ENCODE measurements at places on chromosomes 1 and 21. TPM values are rescaled to one million over a fixed set of nuclear protein-coding genes. Genes with fewer than 3 reads are reported as not detected.

DNA sequence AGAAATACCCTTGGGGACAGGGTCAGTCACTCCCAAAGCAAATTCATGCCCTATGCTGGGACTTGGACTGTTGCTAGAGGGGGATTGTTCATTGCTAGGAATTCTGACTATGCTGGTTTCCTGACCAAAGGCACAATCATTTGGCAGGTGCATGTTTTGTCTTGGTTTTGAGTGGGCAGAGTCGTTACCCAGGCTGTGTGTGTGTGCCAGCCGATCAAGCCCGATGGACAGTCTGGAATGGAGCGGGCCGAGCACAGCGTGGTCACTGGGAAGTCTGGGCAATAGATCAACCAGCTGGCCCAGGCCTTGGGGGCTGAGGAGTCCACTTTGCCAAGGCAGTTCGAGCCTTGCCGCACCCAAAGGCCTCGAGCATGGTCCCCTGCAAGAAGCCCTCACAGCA, 60.9 kb downstream of the HTR6 start:
- DNase-seq, result no peak

GRCh38 chr1:64955097-64956009, 11.0 kb downstream of the JAK1 start:
- no peak for DNase-seq

DNA sequence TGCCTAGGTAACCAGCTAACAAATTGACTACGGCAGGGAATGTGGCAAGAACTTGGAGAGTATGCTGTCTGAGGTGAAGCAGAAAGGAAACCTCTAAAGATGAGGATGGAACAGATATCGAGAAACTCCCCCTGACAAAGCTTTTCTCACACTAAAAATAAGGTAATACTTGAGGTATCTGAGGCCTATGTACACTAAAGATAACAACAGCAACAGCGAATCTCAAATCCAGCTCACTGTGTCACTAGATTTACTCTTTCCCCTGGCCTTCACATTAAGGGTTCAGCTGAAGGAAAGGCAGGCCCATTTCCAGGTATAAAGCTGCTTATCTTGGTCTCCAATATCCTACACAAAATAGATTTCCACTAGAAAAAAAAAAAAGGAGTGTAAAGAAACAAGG, 518.0 kb downstream of the KCNT2 start:
- no peak for DNase-seq

GRCh38 chr1:64823691-64824476, 79.0 kb downstream of the RAVER2 start:
- peak; percentile 77 for DNase-seq

GRCh38 chr1:207844371-207844770, 66.6 kb downstream of the CD34 start:
- DNase-seq, result no peak

GRCh38 chr1:147242449-147243227, at the start of gene CHD1L:
TSS of gene CHD1L (plus strand) at chr1:147242684. CDS start at chr1:147242704, 20 bp downstream.
- DNase-seq, result peak; percentile 96

DNA sequence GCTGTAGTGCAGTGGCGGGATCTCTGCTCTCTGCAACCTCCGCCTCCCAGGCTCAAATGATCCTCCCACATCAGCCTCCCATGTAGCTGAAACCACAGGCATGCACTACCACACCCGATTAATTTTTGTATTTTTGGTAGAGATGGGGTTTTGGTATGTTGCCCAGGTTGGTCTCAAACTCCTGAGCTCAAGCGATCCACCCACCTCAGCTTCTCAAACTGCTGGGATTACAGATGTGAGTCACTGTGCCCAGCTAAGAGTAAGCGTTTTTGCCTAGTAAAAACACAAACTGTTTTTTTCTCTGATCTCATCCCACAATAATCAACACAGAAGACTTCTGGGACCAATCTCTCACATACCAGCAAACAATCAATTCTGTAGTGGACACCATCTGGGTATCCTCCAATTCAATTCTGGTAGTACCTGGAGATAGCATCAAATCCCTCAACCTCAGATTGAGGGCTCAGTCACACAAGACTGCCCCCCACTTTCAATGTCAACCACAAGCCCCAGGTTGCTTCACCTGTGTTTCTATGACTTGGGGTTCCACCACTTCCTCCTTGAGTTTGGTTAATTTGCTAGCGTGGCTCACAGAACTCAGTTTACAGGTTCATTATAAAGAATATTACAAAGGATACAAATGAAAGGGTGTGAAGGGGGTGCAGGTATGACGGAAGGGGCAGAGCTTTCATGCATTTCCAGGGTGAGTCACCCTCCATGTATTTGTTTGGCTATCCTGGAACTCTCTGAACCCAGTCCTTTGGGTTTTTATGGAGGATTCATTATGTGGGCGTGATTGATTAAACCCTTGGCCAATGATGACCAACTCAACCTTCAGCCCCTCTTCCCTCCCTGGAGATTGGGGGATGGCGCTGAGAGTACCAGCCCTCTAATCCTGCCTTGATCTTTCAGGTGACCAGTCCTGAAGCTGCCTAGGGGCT, 40.0 kb upstream of the RHOU start:
- DNase-seq, result no peak

DNA sequence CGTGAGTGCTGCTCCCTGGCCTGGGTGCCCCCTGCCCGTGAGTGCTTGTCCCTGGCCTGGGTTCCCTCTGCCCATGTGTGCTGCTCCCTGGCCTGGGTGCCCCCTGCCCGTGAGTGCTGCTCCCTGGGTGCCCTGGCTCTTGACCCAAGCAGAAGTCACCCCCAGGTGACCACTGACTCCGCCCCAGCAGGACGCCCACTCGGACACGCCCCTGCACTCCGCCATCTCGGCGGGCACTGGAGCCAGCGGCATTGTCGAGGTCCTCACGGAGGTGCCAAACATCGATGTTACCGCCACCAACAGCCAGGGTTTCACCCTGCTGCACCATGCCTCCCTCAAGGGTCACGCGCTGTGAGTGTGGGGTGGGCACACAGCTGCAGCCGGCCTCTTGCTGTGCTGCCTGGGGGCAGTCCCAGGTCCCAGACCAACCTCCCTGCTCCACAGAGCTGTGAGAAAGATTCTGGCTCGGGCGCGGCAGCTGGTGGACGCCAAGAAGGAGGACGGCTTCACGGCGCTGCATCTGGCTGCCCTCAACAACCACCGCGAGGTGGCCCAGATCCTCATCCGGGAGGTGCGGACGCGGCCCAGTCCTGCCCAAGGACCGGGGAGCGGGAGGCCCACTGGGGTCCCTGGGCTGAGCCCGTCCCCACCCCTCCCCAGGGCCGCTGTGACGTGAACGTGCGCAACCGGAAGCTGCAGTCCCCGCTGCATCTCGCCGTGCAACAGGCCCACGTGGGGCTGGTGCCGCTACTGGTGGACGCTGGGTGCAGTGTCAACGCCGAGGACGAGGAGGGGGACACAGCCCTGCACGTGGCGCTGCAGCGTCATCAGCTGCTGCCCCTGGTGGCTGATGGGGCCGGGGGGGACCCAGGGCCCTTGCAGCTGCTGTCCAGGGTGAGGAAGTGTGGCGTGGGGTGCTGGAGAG, 3.9 kb upstream of the MMP23B start:
- DNase-seq, result no peak

GRCh38 chr1:172377565-172377964, 42.9 kb upstream of the C1orf105 start:
- DNase-seq, result no peak

DNA sequence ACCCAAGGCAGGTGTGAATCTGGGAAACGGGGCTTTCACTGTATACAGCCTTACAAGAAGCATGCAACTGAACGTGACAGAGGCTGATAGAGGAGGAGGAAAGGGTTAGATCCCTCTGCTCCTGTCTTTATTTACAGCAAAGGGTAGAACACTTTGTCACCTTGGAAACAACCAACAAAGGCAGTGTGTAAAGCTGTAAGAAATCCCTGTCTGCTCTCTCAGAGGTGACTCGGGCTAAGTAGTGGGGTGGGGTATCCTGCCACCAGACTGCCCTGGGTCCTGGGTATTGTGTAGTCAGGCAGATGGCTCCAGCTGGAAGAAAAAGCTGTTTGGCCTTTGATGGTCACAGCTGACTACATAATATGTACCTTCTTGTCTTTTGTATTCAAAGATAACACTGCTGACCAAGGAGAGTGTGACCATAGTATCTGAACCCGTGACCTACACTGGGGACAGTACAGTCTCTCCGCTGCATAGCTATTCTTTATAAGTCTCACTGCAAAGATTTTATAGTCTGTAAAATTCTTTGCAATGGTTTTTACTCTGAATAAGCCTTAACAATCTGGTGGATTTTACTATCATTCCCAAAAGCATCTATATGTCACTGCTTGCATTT, 22.1 kb upstream of the POU2F1 start:
- DNase-seq, result no peak

DNA sequence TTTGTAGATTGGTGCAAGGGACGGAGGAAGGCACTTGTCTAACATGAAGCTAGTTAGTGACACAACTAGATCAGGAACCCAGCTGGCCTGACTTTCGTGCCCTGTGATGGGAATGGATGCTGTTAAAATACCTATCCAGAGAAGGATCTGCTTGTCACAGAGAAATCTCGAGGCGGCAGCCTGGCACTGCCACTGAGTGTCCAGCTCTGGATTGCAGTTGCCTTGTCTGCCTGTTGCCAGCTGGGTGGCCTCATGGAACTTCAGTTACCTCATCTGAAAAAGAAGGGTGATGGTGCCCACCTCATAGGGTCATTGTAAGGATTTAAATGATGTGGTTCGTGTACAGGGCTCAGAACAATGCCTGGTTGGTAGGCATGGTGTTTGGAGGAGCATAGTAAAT, 2.4 kb upstream of the PKP1 start:
- no peak for DNase-seq

- DNase-seq, result peak; percentile 37
Observed at GRCh38 chr1:244778344-244778743, 57.1 kb upstream of the COX20 start.

- peak; percentile 48 for DNase-seq
Observed at GRCh38 chr1:156480411-156481192, 20.0 kb downstream of the MEF2D start.

GRCh38 chr1:203126151-203126865, 1.2 kb upstream of the ADORA1 start:
- no peak for DNase-seq

DNA sequence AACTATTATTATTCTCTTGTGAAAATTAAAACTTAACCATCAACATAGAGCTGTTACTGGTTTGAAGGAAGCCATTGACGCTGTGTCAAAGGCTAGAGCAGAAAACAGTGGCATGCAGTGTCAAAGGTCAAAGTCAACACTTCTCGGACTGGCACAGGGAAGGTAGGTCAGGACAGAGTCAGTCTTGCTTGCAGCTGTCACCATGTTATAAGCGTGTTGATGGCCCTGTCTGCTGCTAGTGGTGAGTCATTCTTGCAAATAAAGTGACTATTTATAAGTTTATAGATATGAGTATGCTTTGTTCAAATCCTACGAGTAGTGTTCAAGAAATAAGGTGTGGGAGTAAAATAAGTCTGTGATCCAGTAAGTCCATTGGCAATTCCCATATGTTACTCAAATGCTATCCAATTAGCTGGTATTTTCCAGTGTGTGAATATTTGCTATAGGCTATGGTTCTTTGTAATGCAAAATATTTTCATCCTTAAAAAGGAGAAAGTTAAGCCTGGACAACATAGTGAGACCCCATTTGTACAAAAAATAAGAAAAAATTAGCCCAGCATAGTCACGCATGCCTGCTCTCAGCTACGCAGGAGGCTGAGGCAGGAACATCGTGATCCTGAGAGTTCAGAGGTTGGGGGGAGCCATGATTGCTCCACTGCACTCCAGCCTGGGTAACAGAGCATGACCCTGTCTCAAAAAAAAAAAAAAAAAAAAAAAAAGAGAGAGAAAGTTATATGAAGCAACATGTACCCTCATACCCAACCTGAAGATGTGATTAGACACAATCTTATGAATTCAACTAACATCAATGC, 26.3 kb upstream of the TINAGL1 start:
- DNase-seq, result no peak

- DNase-seq, result no peak
Observed at GRCh38 chr1:246254854-246255253, 252.2 kb downstream of the SMYD3 start.

DNA sequence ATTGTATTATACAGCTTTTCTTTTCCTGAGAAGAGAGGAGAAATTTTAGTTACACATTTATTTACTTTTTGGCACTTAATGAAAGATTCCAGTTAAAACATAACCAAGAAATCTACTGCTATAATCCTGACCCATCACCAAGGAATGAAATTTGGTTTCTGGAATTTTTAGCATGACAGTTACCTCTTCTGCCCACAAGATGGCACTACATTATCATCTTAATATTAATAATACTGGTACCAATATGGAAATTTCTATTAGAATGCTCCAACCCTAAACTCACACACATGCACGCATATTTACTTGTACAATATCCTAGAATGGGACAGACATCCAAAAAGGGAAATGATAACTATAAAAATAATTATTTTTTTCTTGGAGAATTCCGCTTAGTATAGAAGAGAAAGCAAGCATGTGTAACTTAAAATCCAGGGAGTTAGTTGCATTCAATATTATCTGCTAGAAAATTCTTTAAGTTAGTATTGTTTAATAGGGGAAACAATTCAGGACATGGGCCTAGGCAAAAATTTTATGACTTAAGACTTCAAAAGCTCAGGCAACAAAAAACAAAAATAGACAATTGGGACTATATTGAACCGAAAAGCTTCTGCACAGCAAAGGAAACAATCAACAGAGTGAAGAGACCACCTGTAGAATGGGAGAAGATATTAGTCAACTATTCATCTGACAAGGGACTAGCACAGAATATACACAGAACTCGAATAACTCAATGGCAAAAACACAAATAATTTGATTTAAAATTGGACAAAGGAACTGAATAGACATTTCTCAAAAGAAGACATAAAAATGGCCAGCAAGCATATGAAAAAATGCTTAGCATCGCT, 37.4 kb downstream of the MAP3K21 start:
- peak; percentile 21 for DNase-seq

- no peak for DNase-seq
Observed at GRCh38 chr21:19197950-19198349, 794.4 kb upstream of the TMPRSS15 start.

C8A gene
- not detected for total RNA-seq

MAP3K21 gene
- total RNA-seq, result 22.9 TPM

MOB3C gene
- 3.7 TPM for total RNA-seq

PDZK1IP1 gene
- total RNA-seq, result not detected
